ENCODE measurements at places on chromosomes 16 and 17. TPM values are rescaled to one million over a fixed set of nuclear protein-coding genes. Genes with fewer than 3 reads are reported as not detected.

GRCh38 chr17:13776027-13776551 lies 174.4 kb upstream of the HS3ST3A1 start:
- H3K27me3 ChIP-seq, result no peaks in the 10 kb centered on the region
- no peaks in the 10 kb centered on the region for H3K36me3 ChIP-seq
- H3K4me3 ChIP-seq, result no peak overlapping the region
- H3K27ac ChIP-seq, result peak overlapping the region; percentile 78

DNA sequence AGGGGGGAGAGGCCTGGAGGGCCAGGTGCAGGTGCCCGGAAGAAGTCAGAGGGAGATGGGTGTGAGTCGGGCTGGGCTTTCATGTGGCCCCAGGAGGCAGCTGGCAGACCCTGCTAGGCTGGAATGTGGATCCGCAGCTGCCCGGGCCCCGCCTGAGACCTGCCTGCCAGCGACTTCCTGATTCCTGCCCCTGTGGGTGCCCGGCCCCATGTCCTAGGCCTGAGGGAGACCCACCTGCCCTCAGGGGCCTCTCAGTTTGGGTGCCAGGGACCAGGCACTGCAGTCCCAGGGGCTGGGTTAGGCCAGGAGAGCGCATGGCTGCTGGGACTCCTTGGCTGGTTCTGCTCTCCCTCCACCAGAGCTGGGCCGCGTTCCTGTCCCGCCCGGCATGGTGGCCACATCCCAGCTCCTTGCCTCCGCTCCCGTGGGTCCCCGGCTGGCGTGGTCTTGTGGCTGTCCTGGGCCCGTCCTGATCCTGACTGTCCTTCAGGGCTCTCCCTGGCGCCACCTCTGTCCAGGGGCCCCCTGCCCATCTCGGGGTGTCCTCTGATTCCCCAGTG lies 22.1 kb upstream of the SPNS2 start:
- peaks cover 52% of the 10 kb centered on the region for H3K4me1 ChIP-seq
- H3K4me3 ChIP-seq, result no peak overlapping the region
- H3K27ac ChIP-seq, result peak overlapping the region; percentile 62
- DNase-seq, result no peak

DNA sequence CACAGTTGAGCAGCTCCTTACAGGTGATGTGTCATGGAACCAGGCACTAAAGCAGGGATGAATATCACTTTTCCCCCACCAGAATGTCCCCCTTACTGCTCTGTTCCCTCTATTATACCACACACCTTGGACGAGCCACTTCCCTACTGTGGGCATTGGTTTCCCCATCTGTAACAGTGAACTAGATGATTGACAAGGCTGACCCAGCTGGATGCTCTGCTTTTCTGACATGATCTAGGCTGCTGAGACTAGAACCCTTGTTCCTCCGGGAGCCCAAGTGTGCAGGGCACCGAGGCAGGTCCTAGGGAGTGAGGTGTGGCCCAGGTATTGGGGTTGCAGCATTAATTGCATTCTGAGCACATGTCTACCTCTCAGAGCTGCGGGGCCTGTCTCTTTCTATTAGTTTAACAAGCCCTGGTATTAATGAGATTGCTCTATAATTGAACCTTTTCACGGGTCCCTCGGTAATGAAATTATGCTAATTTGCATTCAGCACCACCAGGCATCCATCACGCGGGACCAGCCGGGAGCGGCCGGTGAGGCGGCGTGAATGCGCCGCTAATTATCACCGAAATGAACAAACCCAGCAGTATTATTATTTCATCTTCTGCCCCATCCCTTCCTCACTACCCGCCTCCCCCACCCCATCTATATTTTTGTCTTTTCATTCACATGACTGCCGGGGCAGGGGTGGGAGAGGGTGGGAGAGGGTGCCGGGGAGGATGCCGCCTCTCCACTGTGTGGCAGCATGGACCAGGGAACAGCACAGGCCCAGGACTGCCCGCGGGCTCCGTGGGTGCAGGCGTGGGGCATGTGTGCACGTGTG lies 121.1 kb downstream of the CYLD start:
- H3K36me3 ChIP-seq, result no peaks in the 10 kb centered on the region
- H3K27ac ChIP-seq, result no peak overlapping the region
- DNase-seq, result no peak
- no peaks in the 10 kb centered on the region for H3K4me1 ChIP-seq

DNA sequence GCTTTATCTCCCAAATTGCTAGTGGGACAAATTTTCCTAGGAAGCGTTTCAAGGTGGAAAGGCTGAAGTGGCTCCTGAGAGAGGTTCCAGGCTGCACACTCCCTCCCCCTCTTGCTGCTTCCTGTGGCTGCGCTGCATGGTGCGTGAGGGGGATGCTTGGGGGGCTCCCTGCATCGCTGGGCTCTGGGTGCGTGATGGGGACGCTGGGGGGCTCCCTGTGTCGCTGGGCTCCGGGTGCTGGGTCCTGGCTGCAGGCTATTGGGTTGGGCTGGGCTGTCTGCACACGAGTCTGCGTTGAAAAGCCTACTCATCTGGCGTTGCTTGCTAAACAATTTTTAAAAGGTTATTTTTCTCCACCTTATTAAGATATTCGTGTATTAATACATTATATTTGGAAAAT lies 30.1 kb downstream of the NDEL1 start:
- no peaks in the 10 kb centered on the region for H3K27me3 ChIP-seq
- H3K4me3 ChIP-seq, result no peak overlapping the region
- H3K27ac ChIP-seq, result no peak overlapping the region
- H3K36me3 ChIP-seq, result peaks cover 56% of the 10 kb centered on the region
- no peak for DNase-seq

The GNG13 gene
- total RNA-seq, result not detected

- no peak for DNase-seq
- H3K4me1 ChIP-seq, result no peaks in the 10 kb centered on the region
- no peak overlapping the region for H3K27ac ChIP-seq
- no peak overlapping the region for H3K4me3 ChIP-seq
Measured at GRCh38 chr16:50480206-50480605, 68.0 kb upstream of the NKD1 start.

GRCh38 chr16:21338537-21339268 lies 60.6 kb upstream of the CRYM start:
- H3K4me1 ChIP-seq, result no peaks in the 10 kb centered on the region
- no peak overlapping the region for H3K4me3 ChIP-seq
- no peaks in the 10 kb centered on the region for H3K36me3 ChIP-seq
- no peak overlapping the region for H3K27ac ChIP-seq
- no peak for DNase-seq
- no peaks in the 10 kb centered on the region for H3K27me3 ChIP-seq

Data from left ventricle myocardium inferior (tissue), 1 donor.